ENCODE measurements at places on chromosomes 4 and X.

- DNase-seq, result no peak
These were observed 1389.5 kb downstream of the FAM133A start for GRCh38 chrX:95063554-95063953.

- no peak for DNase-seq
These were observed 291.1 kb downstream of the TRIML1 start for GRCh38 chr4:188430384-188430783.

- DNase-seq, result no peak
These were observed 27.2 kb downstream of the EPGN start for GRCh38 chr4:74335341-74336021.

DNA sequence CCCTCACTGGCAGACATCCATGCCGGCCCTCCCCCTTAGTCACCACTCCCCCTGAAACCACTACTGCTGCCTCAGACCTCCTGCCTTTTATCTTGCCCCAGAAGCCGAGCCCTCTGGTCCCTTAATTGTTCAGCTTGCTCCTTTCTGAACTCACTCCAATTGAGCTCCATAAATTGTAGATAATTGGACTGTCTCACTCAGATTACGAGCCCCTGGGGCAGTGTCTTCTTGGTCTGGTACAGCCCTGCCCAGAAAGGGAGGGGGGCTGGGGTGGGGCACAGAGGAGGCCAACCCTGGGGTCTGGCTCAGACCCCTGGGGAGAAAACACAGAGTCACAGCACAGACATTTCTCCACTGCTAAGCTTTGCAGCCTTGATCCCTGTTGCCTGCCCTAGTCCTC, 39.4 kb downstream of the NALF2 start:
- DNase-seq, result no peak

- no peak for DNase-seq
These were observed 719.5 kb upstream of the SLIT2 start for GRCh38 chr4:19531906-19532848.

- no peak for DNase-seq
These were observed 170.0 kb upstream of the RPL34 start for GRCh38 chr4:108450236-108450898.

DNA sequence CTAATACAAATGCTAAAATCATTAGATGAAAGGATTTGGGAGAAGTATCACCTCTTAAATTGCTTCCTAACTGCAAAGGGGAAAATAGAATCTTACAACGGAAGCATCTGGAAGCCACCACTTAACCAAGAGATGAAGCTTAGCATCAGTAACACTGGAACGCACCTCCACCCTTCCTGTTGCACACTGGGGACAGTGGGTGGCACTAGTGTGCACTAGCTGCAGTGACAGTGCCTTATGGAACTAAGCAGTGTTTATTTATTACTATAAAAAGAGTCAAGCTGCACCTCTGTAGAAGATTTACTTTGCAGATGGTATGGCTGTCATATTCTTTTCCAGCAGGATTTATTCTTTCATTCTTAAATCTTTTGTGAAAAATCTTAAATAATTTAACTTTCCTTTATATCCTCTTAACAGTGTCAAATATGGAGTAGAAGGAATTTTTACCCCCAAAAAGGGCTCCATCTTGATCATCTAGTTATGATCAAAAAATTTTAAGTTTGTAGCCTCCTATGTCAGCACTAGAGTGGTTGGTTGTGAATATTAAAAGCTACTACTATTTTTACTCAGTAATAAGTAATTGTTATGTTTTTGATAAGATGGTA, 76.7 kb downstream of the SCD5 start:
- no peak for DNase-seq

DNA sequence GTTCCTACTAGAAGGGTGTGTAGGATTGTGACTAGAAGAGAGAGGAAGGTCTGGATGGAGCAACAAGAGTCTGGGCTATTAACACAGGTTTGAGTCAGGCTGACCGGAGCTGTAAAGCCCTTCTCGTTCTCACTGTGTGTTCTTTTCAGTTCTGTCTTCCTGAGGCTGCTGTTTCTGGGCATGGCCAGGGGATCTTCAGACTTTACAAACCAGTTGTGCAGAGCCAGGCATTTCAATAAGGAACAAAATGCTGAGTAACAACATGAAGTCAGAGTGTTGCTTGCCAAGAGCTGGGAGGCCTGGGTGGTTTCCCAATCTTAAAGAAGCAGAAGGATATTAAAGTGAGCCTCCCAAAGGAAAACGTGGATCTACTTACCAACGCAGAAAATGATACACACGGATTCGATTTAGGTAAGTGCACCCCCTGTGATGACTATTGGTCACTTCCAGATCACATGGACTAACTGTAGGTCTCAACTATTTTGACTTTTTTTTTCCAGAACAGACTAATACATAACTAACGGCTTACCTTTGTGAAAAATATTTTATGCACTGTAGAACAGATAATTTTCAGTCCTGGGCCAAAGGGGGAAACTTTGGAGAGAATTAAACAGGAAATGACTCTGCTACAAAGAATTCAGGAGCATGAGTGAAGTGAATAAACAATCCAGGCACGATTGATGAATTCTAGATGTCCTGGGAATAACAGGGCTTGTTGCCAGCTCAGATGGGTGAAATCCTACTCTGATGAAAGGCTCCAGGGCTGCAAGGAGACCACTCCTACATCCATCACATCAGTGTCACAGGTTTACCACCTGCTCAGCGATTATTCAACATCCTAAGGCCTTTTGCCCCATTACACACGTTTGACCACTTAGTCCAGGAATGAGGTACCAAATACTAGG, 94.5 kb downstream of the ANXA3 start:
- no peak for DNase-seq

DNA sequence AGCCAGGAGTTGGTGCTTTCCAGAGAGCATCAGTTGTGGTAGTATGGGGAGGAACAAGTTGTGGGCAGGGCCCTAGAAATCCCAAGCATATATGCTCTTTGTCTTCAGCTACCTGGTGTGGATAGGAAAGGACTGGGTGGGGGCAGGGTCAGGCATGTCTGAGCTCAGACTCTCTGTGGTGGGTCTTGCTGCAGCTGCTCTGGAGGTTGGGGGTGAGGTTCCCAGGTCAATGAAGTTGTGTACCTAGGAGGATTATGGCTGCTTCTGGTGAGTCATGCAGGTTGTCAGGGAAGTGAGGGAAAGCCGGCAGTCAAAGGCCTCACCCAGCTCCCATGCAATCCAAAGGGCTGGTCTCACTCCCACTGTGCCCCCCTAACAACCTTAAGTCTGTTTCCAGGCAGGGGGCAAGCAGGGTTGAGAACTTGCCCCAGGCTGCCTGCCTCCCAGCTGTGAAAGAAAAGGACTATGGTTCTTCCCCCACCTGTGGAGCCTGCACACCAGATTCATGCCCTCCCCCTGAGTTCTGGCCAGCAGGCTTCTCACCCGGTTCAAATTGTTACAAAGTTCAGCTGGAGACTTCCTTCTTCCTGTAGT, 30.4 kb upstream of the QRFPR start:
- no peak for DNase-seq

DNA sequence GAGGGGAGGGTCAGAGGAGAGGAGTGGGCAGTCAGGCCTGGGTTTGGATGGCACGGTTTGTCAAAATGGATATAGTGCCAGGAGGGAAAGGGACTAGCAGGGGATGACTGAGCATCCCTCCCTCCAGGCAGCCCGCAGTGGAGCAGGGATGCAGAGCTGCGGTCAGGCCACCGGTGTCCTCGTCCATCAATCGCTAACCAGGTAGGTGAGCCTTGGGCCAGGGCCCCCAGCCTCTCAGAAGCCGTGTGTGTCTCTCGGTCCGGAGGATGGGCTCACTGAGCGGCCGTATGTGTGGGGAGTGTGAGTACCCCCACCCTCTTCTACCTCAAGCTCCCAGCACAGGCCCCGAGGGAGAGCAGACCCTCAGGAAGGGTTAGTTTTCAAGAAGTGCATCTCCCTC, 538 bp upstream of the CYTL1 start:
- no peak for DNase-seq

DNA sequence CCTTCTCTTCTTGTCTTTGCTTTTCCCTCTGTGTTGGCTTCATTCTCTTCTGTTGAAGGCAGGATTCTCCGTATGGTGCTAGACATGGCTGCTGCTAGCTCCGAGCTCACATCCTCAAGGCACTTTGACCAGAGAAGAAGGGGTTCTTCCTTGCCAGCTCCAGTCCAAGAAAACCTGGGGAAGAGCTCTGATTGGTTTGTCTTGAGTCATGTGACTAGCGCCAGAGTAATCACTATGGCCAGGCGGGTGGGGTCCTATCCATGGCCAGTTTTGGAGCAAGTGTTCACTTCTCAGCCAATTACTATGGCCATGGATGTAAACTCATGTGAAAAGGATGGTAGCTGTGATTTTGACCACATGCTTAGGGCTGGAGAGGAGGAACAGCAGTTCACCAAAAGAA, 74.2 kb downstream of the CT47B1 start:
- DNase-seq, result peak; percentile 5

DNA sequence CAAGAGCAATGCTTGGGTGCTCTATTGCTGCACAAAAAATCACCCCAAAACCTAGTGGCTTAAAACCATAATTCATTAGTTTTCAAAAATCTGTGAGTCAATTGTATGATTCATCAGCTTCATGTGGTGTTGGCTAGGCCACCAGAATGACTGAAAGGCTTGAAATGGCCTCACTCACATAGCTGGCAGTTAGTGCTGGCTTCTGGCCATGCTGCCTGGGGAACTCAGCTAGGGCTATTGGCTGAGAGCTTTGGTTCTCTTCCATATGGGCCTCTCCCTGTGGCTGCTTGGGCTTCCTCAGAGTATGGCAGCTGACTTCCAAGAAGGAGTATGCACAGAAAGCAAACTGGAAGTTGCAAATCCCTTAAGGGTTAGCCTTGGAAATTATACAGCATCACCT, 3.1 kb upstream of the MTMR1 start:
- no peak for DNase-seq

DNA sequence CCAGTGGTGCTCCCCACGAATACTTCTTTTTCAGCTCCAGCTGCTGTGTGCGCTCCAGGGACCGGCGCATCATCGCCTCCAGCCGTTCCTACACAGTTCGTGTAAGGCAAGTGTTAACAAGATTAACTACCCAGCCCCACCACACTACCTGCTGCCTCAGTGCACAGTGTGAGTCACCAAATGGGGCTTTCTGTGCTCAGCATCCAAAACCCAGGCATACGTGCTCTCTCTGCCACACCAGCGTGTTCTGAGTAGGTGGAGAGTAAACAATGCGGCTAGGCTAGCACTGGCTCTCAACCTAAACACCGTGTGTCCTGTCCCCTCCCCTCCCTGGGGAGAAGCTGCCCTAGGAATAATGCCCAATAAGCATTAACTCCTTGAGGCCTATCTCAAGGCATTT, 60.0 kb downstream of the MAP7D2 start:
- no peak for DNase-seq

- DNase-seq, result no peak
These were observed 9.9 kb downstream of the FNIP2 start for GRCh38 chr4:158778712-158779111.

DNA sequence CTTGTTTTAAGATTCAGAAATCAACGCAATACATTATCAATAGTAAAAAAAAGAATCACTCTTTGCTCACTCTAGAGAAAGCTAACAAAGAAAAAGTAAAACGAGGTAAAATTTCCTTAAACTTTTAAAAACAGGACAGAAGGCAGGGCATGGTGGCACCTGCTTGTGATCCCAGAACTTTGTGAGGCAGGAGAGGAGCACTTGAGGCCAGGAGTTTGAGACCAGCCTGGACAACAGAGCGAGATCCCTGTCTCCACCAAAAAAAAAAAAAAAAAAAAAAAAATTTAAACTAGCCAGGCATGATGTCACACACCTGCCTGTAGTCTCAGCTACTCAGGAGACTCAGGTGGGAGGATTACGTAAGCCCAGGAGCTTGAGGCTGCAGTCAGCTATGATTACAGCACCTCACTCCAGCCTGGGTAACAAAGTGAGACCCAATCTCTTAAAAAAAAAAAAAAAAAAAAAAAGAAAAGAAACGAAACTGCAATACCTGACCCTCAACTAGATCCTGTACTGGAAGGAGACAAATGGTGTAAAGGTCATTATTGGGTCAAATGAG, 3.5 kb downstream of the CCNI start:
- DNase-seq, result no peak
